ENCODE measurements at places on chromosomes 12 and 14.

DNA sequence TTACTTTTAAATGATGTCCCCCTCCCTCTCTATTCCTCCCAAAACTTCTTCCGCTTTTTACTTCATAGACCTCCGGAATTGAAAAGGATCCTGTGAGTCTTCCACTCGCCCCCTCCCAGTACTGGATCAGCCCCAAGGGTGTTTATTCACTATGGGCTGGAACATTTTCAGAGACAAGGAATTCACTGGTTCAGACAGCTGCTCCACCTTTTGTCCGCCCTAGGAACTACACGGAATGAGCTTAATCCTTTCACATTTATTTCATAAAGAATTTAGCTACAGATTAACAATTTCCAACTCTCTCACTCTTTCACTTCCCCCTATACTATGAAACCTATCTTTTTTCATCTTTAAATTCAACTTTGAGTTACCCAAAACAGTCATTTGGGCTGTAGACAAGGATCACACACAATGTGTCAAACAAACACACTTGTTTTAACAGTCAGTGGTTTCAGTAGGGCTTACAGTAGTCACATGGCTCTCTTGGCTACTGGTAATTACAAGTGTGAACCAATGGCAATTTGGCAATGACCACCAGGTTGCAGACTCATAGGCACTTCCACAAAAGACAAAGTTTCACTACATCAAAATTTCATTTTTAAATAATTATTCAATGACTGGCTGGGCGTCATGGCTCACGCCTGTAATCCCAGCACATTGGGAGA lies 20.6 kb downstream of the CNIH1 start:
- no peak for DNase-seq

- no peak for DNase-seq
Observed at GRCh38 chr14:101733211-101733610, 28.3 kb upstream of the PPP2R5C start.

GRCh38 chr14:98958632-98959031 lies 313.4 kb downstream of the BCL11B start:
- DNase-seq: no peak

GRCh38 chr12:26197832-26198231 lies 2.5 kb downstream of the SSPN start:
- no peak for DNase-seq

DNA sequence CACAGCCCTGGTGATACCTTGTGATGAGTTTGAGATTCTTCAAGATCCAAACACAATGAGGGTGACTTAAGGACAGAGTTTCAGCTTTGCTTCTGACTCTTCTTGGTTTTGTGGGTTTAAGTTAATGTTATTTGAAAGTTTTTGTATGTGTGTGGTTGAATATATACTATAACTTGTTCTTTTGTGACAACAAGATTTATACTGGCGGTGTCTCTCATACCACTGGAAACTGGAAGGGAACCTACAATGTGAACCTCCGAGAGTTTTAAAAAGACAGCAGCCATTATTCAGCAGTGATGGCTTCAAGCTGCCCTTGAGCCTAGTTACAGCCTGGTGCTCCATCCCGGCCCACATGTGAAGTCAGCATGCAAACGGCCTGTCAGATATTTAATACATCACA lies 87.9 kb upstream of the IGF1 start:
- DNase-seq: no peak

DNA sequence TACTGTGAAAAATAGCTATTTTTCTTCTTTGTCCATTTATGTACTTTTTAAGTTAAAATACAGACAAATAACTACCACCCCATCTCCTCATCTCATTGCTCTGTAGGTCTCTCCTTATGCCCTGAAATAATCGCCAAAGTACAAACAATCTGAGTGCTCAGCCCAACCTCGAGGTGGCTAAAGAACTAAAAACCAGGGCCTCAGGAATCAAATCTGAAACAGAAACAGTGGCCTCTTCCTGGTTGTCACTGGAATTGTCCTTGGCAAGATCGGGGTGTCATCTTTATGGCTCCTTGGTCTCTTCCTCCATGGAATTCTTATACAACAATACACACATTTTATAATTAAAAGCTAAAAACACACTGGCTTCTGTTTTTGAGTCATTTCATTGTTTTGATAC lies 182.4 kb downstream of the ASCL1 start:
- DNase-seq: no peak

DNA sequence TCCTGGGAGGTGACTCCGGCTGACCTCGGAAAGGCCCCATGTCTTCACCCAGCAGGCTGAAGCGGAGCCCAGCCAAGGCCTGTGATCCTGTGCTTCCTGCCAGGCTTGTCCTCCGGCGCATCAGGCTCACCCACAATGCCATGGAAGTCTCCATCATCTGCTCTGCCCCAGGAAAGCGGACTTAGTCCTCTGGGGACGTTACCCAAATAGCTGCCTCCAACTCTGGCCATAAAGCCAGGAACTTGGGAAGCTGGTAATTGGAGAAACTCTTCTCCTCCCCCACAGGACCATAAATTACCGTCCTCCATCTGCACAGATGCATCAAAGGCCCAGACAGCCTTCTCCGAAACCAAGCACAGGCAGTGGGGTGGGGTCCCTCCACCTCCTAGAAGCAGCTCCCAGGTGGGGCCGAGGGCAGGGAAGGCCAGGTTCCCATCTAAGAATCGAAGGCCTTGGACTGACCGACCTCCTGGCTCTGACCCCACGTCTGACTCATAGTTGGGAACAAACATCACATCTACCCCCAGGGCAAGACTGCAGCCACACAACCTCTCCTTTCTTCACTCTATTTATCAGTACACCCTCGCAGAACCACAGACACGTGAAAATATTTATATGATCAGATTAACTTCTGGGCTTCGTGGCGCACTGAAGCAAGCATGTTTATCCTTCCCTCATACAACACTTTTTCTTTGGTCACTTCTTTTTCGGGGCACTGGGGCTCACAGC lies 56.4 kb downstream of the PITPNM2 start:
- no peak for DNase-seq

DNA sequence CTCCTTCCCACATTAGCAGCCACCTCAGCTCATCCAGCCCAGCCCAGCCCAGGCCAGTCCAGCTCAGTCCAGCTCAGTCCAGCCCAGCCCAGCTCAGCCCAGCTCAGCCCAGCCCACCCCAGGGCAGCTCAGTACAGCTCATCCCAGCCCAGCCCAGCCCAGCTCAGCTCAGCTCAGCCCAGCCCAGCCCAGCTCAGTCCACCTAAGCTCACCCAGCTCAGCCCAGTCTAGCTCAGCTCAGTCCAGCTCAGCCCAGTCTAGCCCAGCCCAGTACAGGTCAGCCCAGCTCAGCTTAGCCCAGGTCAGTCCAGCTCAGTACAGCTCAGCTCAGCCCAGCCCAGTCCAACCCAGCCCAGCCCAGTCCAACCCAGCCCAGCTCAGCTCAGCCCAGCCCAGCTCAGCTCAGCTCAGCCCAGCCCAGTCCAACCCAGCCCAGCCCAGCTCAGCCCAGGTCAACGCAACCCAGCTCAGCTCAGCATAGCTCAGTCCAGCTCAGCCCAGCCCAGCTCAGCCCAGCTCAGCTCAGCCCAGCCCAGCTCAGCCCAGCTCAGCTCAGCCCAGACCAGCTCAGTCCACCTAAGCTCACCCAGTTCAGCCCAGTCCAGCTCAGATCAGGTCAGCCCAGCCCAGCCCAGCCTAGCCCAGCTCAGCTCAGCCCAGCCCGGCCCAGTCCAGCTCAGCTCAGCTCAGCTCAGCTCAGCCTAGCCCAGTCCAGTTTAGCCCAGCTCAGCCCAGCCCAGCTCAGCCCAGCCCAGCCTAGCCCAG lies 63.0 kb downstream of the TMEM121 start:
- no peak for DNase-seq

DNA sequence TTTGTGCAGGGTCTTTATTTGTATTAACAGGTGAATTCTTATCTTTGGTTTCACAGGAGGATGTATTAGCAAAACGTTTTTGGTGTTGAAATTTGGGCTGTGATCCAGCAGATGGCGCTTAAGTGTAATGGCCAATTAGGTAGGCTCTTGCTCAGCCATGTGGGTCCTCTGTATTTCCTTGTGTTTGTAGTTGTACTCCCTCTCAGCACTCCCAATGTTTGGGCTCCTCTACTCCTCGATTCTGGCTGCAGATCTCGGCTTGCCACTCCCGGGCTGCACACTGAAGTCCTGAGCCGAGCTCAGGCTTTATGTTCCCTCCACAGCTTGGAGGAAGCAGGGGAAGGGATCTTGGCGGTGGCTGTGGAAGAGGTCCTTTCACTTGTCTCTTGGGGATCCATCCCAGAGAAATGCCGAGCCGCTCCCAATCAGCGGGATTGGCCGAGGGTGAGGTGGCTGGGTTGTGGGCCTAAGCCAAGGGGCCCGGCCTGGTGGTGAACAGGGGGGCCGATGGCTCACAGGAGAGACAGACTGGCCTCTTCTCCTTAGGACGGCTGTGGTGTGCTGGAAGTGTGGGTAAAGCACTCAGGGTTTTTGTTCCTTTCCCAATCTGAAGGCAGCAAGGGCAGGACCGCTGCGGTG lies 133.7 kb downstream of the AEBP2 start:
- DNase-seq: no peak

- no peak for DNase-seq
Observed at GRCh38 chr12:124168016-124168786, 126.7 kb upstream of the RFLNA start.

GRCh38 chr12:59570145-59570544 lies 25.7 kb upstream of the SLC16A7 start:
- DNase-seq: no peak

- DNase-seq: peak; percentile 49
Observed at GRCh38 chr12:121799156-121799841, 4.5 kb upstream of the SETD1B start.

DNA sequence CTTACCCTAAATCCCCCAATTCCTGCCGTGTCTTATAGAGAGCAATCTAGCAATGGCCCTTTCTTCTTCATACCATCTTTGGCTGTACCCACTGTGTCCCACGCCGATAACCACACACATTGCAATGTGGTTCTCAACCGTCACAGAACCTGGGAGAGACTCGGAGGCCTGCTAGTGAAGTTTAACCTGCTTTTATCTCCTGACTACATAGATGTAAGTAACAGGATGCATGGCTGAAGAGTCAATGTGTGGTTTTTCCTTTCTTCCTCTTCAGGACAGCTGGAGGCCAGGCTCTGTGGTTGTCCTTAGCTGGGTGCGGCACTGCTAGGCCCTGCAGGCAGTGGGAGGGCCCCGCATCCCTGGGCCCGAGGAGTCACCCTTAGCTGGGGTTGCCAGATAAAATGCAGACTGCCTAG lies 51.3 kb downstream of the ZNF664 start:
- DNase-seq: no peak

DNA sequence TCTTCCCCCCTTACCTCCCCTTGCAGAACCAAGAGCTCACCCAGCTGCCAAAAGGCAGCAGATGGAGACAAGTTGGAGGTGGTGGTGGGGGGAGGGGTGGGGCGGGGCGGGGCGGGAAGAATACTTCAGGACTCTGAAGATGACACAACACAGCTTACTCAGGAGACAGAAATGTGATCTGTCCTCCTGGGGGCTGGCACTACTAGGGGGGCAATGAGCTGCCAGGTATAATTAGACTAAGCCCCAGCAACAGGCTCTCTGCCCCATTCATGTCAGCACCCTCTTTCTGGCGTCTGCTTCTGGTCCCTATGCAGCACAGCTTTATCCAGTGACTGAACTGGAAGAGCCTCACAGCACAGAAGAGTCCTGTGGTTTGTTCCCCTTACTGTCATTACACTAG lies 407.0 kb downstream of the MED13L start:
- no peak for DNase-seq

DNA sequence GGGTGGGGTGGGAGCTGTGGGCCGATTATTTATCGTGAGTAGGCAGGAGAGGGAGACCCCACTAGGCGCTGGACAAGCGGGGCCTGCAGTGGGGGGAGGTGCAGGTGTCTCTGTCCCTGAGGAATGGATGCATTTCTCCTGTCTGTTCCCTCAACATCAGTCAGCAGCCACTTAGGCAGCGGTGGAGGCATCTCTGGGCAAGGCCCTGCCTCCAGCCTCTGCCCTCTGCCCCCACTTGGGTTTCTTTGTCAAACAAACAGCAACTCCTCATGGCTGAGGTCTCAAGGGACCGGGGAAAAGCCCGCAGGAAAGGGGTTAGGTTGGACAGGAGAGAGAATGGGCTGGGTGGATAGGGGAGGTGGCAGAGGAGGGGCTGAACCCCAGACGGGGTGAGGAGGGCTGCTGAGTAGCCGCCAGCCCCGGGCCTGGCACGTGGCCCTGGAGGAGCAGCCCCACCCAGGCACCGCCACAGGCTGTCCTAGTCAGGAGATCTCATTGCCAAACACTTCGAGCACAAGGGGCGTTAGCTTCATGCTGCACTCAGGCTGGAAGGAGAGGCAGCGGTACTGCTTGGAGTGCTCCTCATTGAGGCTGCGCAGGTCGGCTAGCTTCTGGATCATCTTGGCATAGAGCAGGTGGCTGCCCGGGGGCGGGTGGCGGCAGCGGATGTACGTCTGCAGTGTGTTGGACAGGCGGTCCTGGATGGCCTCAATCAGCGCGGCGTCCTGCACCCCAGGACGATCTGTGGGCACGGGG lies 24.7 kb upstream of the HDAC7 start:
- DNase-seq: no peak

GRCh38 chr12:131340616-131341210 lies 370.2 kb upstream of the SFSWAP start:
- DNase-seq: no peak

- no peak for DNase-seq
Observed at GRCh38 chr14:85301506-85301905, 228.4 kb upstream of the FLRT2 start.

DNA sequence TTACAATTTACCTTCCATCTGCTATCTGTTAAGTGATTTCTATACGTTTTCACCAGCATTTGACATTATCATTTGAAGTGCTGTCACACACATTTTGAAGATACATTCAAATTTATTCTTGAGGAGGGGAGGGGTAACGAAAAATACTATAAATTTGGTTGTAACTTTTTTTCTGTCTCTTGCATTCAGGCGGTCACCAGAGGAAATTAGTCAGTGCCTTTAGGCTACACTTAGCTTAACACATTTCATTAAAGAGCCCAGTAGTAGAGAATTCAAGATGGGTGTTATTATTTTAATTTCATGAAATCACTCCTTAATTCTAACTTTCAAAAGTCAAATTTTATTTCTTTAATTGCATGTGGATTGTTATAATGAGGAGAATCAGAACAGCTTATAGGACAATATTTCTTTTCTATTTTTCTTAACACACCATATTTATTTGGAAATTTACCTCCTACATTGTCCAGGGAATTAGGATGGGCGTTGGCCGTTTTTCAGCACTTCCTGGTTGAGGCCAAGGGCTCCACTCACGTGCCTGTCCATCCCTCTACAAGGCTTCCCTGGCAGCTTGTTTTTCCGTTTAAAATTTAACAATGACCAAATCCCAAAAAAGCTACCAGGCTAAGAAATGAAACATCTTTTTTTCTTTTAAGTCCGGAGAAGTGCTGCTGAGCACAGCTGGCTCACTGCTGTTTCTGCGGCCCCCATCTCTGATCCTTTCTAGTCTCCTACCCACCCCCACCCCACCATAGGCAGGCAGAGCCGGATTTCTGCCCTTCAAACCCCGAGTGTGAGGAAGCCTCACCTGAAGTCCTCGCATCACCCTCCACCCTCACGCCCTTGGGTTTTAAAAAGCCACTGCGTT lies 1.1 kb upstream of the FAR2 start:
- no peak for DNase-seq

- no peak for DNase-seq
Observed at GRCh38 chr14:32757568-32757967, 181.1 kb upstream of the NPAS3 start.

- no peak for DNase-seq
Observed at GRCh38 chr14:72608391-72609204, 285.3 kb downstream of the DPF3 start.
